ENCODE measurements at places on chromosomes 13 and 19.

GRCh38 chr19:8641908-8642547 lies 11.6 kb downstream of the NFILZ start:
- DNase-seq: no peak

GRCh38 chr13:59519819-59520218 lies 643.9 kb downstream of the DIAPH3 start:
- no peak for DNase-seq

GRCh38 chr19:47507924-47508553 lies 6.8 kb downstream of the NAPA start:
- DNase-seq: no peak

- no peak for DNase-seq
These were observed 50.0 kb downstream of the ALOX5AP start for GRCh38 chr13:30785191-30785850.

DNA sequence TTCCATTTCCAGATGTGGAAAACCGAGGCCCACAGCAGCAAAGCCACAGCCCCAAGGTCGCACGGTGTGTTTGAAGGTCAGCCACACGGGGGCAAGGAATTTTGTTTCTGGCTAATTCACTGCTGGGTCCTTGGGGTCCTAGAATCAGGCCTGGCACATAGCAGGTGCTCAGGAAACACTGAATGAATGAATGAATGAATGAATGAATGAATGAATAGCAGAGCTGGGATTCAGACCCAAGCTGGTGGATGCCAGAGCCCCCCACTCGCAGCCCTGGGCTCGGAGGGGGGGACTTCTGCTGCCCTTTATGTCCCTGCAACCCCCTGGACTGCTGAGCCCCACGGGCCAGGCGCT lies 37.0 kb downstream of the ZNRF4 start:
- DNase-seq: no peak

GRCh38 chr13:27972478-27972820 lies 3.3 kb upstream of the CDX2 start:
- DNase-seq: no peak

- peak; percentile 95 for DNase-seq
These were observed 12.4 kb upstream of the SULT2B1 start for GRCh38 chr19:48539503-48540096.

DNA sequence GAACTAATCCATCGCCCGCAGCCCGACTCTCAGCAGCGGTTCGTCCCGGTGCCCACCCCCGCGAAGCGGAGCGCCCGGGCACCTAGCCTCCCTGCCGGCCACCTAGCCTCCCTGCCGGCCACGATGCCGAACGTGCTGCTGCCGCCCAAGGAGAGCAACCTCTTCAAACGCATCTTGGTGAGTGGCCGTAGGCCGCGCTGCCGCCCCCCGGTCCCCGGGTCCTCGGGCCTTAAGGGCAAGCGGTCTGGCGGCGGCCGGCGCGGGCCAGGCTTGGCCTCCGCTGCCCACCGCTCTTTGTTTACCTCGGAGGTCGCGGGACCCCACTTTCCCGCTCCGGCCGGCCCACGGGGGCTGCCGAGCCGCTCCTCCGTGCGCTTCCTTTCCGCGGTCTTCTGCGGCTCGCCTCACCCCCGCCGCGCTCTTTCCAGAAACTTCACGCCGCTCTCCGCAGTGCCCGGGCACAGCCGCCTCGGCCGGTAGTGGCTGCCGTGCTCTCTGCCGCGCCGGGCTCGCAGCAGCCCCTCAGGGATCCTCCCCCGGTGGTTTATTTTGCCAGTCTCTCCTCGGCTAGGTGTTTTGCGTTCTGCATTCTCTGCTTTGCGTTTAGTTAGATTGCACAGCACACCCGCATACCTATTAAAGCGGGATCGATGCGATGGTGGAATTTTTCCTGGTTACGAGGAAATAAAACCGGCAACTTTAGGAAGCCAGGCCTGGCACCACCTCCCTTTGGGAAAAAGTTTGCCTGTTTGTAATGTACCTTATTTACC lies 524 bp downstream of the NAA16 start:
- no peak for DNase-seq

DNA sequence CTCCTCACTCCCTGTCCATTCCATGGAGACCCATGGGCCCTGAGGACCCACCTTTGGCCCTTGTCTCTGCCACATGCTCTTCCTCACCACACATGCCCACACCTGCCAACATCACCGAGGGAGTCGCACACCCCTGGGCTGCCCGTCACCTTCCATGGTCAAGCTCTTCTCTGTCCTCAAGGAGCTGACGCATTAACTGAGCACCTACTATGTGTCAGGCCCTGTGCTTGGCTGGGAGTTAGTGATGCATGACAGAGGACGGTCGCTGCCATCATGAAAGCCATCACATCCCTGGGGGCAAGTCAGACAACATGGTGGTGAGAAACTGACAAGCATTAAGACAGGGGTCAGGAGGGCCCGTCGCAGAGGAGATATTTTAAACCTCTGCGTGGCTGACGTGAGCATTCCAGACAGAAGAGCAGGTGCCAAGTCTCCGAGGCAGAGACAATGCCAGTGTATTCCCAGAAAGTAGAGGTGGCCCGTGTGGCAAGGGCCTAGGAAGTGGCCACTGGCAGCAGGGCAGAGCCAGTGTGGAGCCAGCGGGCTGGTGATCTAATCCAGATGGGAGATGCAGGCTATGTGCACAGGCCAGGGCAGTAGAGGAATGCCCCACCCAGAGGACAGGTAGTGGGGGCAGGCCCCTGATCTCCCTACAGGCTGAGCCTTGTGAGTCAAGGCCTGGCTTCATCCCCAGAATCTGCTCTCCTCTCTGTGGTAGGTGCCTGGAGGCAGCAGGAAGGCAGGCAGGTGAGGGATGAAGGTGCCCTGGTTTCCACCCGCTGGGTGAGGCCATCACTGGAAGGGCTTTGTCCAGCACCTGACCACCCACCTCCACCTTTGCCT lies 21.2 kb downstream of the ELAVL1 start:
- no peak for DNase-seq

GRCh38 chr19:39754971-39755370 lies 17.1 kb upstream of the CLC start:
- no peak for DNase-seq

- no peak for DNase-seq
These were observed 222.8 kb downstream of the NDFIP2 start for GRCh38 chr13:79703772-79704171.

GRCh38 chr13:110301083-110301482 lies 5.9 kb downstream of the COL4A1 start:
- DNase-seq: no peak

DNA sequence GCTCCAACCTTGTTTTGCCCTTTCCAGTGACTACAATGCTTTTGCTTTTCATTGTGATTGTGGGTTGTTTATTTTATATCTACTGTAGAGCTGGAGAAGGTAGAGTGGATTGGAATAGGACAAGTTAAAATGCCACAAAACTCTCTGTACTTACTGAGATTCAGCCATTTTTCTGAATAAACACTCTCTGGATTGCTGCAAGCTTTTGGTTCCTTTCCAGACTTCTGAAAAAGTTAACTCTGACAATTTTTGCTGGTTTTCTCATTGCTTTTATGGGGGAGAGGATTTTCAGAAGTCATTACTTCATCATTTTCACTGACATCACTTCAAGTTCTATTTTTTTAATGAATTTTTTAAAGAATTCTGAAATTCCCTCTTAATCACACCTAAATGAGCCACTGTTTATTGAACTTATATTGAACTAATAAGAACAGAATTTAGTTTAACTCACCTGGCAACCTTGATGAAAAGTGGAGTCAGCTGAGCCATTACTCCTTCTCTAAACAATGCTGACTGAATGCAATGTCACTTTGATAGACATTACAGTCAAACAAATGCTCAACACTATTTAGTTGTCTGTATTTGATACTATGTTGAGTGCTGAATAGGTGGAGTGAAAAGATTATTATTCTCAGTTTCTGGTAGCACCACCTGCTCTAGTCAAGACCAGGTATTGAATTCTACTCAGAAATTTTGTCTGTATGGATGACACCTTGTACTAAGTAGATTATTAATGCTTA lies 303.5 kb downstream of the DLEU7 start:
- no peak for DNase-seq

- DNase-seq: no peak
These were observed 12.2 kb upstream of the ZNF888 start for GRCh38 chr19:52935434-52935833.

GRCh38 chr13:31797154-31797775 lies 57.9 kb downstream of the RXFP2 start:
- no peak for DNase-seq

DNA sequence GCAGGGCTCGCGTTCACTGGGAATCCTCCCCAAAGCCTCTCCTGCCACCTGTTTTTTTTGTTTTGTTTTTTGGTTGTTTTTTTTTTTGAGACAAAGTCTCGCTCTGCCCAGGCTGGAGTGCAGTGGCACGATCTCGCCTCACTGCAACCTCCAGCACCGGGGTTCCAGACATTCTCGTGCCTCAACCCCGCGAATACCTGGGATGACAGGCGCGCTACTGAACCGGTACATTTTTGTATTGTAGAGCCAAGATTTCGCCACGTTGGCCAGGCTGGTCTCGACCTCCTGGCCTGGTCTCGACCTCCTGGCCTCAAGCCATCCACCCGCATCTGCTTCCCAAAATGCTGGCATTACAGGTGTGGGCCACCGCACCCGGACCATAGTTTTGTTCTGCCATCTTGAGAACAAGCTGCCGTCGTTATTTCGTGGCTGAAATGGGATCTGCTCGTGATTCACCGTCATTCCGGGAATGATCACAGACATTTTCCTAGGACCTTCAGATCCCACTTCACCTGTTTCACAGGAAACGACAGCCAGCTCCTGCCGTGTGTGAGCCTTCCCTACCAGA lies 46.8 kb downstream of the OXGR1 start:
- no peak for DNase-seq

GRCh38 chr13:36986462-36987240 lies 12.5 kb downstream of the ALG5 start:
- DNase-seq: no peak

- no peak for DNase-seq
These were observed 42.8 kb downstream of the TRPM4 start for GRCh38 chr19:49200238-49200862.

- DNase-seq: no peak
These were observed 10.9 kb downstream of the CEACAM19 start for GRCh38 chr19:44681992-44682790.

GRCh38 chr13:81406022-81406421 lies 1065.1 kb upstream of the SPRY2 start:
- no peak for DNase-seq

DNA sequence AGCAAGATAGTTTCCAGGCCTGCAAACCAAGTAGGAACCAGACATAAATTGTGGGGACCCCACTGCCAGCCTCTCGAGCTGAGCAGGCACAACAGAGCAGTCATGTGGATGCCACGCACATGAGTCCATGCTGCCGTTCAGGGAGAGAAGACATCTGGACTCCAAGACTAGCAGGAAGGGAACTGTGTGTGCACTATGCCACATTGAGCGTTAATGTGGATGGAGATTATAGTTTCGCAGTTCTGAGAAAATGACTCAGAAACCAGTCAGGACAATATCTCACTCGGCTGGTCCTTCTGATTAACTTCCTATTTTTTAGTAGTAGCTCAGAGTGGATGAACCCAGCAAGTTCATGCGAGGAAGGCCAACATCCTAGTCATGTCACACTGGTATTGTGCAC lies 124.9 kb downstream of the CRYL1 start:
- DNase-seq: no peak

GRCh38 chr19:51480590-51480989 lies 2.3 kb downstream of the CEACAM18 start:
- DNase-seq: no peak

DNA sequence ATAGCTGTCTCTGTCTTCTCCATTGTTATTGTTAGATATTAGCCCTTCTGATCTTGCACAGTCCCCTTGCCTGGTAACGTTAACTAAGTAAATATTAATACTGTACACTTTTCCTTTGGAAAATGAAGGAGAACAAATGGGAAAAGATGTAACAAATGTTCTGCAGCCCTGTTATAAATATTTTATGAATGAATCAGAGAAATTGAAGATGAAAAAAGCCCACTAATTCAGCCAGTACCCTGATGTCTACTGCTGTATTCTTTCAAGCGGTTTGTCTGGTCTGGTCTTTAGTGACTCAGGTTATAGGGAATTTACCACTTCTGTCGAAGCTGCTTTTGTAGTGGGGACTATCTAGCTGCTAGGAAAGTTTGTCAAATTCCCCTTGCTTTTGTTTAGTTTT lies 121.0 kb downstream of the COG6 start:
- no peak for DNase-seq

GRCh38 chr19:49932731-49933131 lies 3.4 kb upstream of the NUP62 start:
- DNase-seq: no peak

DNA sequence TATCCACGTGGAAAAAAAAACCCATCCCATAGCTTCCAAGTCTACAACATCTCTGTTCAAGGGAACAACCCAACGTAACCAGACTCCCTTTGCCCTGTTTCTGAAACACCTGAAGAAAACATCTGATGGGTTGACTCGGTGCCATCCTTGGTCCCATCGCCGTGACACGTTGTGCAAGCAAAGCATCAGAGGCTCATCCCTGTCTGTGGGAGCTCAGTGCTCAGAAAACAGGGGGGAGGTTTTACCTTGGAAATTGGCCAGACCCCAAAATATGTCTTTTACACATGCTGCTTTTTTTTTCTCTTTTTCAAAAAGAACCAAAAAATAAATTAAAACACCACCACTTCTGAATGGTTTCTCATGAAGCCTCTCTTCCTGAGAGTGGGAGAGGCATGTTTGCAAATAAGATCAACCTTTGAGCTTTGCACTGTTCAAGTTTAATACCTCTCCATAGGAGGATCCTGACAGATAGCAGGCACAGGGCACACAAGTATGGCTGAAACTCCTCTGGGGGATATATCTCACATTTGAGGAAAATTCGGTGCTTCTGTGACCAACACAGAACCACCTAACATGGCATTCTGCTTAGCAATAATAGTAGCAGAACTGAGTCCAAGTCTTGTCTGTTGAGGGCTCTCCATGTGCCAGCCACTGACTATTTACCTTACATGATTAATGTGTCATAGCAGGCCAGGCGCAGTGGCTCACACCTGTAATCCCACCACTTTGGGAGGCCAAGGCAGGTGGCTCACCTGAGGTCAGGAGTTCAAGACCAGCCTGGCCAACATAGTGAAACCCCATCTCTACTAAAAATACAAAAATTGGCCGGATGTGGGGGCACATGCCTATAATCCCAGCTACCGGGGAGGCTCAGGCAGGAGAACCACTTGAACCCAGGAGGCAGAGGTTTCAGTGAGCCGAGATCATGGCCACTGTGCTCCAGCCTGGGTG lies 7.0 kb upstream of the PVR start:
- DNase-seq: no peak
